ENCODE measurements at places on chromosomes 1 and 21.

DNA sequence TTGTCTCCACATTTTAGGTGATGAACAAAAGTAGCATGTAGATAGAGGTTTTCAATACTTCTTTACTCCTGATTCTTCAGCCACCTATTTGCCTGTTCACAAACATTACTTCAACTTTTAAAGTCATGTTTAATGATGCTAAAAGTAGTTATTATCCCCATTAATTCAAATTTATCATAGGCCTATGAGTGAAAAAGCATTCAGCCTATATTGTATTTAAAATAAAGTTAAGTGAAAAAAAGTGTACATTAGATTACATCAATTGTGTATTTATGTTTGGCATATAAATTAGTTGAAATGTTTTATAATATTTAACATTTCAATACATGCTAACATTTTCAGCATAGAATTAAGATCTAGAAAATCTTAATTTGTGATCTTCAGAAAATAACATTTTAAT lies 10.5 kb downstream of the CDKN2C start:
- DNase-seq = no peak

GRCh38 chr1:18191037-18191436 lies 83.4 kb downstream of the IGSF21 start:
- no peak for DNase-seq

- DNase-seq = no peak
Observed at GRCh38 chr1:184755226-184756065, 788 bp upstream of the EDEM3 start.

DNA sequence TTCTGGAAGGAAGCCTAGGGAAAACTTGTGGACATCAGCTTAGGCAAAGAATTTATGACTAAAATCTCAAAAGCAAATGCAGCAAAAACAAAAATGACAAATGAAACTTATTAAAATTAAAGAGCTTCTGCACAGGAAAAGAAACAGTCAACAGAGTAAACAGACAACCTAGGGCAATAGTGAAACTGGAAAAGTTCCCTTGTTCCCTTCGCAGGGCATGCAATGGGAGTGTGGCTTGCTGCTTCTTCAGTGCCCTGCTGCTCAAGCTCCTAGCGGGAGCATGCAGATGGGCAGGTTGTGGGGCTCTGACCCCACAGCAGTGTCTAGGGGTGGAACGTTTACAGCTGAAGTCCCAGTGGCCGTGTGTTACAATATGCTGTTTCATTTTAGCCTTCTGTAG lies 1797.4 kb downstream of the NCAM2 start:
- no peak for DNase-seq

DNA sequence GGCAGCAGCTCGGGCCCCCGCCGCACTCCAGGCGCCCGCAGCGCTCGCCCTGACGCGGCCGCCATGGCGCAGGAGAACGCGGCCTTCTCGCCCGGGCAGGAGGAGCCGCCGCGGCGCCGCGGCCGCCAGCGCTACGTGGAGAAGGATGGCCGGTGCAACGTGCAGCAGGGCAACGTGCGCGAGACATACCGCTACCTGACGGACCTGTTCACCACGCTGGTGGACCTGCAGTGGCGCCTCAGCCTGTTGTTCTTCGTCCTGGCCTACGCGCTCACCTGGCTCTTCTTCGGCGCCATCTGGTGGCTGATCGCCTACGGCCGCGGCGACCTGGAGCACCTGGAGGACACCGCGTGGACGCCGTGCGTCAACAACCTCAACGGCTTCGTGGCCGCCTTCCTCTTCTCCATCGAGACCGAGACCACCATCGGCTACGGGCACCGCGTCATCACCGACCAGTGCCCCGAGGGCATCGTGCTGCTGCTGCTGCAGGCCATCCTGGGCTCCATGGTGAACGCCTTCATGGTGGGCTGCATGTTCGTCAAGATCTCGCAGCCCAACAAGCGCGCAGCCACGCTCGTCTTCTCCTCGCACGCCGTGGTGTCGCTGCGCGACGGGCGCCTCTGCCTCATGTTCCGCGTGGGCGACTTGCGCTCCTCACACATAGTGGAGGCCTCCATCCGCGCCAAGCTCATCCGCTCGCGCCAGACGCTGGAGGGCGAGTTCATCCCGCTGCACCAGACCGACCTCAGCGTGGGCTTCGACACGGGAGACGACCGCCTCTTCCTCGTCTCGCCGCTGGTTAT lies 2.8 kb downstream of the KCNJ9 start:
- no peak for DNase-seq

- no peak for DNase-seq
Observed at GRCh38 chr21:41477641-41478318, 30.2 kb downstream of the TMPRSS2 start.

- DNase-seq = no peak
Observed at GRCh38 chr1:164561472-164561871, 2.5 kb downstream of the PBX1 start.

DNA sequence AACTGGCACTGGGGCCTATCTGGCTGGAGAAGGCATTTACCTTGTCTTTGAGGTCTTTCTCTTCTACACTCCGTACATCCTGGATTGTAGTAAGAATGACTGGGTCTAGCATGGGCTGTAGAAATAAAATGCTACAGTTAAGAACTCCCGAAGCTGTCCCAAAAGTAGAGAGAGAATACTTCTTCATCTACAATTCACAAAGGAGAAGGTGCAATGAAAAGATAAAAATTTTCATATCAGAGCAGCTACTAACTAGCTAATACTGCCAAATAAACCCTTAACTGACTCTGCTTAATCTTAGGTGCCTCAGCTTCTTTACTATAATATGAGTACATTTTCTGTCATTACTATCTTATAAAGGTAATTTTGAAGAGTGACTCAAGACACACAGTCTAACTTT lies 55.6 kb downstream of the USP24 start:
- DNase-seq = no peak

Measured in NCI-H1436 treated with DMSO at 0.1 percent for 48 hours (cell line).